Urinary bladder (tissue), 4 donors: ENCODE measurements at places on chromosomes 7 and 10. TPM values are rescaled to one million over a fixed set of nuclear protein-coding genes. Genes with fewer than 3 reads are reported as not detected.
A peak's percentile ranks its signal among the peaks of the same experiment; 100 is the strongest.

- DNase-seq, result no peak
Observed at GRCh38 chr7:135188298-135188984, 17.9 kb upstream of the CYREN start.

DNA sequence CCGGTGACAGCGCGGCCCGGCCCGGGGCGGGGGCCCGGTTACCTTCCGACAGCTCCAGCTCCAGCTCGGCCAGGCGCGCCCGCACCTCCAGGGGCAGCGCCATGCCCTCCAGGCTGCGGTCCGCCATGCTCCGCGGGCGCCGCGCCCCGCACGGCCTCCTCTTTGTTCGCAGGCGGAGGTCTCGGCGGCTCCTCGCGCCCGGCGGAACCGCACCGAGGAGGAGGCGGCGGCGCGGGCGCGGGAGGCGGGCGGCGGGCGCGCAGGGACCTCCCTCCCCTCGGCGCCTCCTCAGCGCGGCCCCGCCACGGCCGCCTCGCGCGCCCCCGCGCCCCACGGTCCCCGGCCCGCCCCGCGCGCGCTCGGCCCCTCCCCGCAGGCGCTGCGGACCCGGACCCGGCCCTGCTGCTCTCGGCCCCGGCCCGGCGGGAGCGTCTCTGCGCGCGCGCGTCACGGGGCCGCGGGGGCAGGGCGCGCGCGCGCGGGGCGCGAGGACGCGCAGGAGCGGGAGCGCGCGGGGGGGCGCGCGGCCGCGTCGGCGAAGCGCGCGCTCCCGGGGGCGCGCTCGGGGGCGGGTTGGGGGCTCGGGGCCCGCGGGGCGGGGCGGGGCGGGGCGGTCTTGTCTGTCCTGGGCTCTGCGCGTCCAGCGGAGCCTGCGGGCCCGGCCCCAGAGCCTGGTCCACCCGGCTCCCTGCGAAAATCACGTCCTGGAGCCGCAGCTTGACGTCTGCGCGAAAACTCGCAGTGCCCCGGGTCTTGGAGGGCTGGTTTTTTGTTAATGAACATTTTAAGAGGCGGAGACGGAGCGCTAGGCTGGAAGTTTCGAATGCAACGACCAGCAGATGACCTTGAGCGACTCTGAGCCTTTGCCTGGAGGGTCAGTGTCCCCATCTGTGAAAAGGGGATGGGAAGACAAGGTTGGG is at the start of gene DIP2C:
Gene DIP2C, minus strand, starts transcription at position 217 of the 920 bp plus-strand sequence. Its CDS starts 90 bp downstream, at position 127.
- DNase-seq, result no peak

- DNase-seq, result no peak
Observed at GRCh38 chr7:34361663-34362250, 296.3 kb upstream of the NPSR1 start.

DNA sequence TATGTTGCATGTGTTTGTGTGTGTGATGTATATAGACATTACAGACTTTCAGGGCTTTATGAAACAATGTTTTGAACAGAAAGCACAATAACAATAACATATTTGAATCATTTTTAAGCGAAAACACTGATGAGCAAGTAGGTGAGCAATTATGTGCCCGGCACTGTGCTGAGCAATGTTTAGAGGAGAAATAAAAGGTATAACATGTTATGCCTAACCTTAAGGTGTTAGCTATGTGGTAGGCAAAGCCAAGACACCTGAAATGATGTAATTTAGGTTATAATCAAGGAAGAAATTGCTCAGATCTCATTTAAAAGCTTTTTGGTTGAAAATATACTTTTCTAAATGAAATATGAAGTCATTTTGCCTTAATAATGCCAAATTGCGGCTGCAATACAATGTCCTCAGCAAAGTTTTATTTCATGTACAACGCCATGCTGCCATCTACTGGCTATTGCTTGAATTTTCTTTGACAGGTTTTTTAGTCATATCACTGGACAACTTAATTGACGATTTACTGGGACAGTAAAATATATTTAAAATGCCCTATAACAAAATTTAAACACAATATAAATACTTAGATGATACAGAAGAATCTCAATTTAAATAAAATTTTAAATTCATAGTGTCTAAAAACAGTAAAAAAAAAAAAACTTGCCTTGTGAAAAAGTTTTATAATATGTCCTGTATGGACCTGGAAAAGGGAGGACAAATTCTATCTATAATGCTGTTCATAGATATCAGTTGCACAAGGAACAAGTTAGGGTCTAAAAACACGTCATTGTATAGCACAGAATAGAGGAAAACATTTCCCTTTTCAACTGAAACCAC is 131.1 kb upstream of the CDK1 start:
- DNase-seq, result peak; percentile 50

DNA sequence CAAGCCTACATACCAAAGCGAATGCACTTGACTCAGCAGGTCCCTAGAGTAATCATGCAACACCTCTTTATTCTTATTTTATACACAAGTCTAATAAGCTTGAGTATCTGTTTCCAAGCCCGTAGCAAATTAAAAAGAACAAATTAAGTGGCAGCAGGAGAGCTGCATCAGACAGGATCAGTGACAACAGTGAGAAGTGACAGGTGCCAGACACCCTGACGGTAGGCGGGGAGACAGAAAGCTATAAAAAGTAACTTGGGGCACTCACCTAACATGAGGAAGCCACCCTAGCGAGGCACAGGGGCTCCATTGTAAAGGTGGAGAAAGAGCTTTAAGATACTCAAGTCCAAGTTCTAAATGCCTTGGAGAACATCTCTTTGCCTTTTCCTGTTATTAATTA is 174.2 kb downstream of the PLXNA4 start:
- DNase-seq, result no peak

DNA sequence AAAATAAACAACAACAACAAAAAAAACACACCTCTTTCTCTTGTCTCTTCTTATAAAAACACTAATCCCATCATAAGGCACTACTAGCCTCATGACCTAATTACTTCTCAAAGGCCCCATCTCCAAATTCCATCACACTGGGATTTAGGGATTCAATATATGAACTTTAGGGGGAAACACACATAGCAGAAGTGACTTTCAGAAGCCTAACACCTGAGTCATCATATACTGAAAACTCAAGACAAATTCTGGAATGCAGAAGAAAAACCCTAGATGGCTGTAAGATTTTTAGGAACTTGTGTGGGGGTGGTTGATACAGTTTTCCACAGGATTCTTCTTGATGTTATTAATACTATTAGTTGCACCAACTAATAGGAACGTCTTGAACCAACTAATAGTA is 33.7 kb upstream of the CSTF2T start:
- DNase-seq, result no peak

GRCh38 chr10:68330852-68331454 is 911 bp upstream of the HNRNPH3 start:
- DNase-seq, result no peak

DNA sequence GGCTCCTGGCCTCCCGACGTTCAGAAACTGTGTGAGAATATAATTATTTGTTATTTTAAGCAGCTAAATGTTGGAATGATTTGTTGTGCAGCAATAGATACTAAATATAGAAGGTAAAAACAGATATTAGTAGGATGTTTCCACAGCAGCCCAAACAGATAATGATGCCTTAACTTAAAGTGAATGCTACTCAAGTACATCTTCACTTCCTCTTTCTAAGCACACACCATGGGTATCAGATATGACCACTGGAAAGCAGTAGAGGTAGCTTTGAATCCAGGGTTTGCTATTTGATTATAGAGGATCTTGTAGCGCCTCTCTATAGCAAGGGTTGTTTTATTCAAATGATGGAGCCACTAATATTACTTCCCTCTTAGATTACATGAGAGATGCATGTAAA is 38.2 kb upstream of the BET1 start:
- no peak for DNase-seq

DNA sequence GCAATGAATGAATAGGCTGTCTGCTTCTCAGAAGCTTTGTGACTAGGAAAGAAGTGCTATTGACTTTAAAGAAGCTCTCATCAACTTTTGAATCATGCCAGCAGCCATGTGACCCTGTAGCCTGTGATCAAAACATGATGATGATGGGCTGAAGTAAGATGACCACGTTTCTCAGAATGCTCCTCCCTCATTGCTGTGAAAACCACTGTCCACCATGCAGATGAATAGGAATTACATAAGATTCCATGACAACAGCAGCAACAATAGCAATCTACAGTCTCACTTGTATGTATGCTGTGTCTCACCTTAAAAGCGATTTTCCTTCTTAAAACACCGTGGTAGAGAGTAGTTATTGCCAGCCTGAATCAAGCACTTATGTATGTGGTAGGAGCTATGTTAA is 228.4 kb downstream of the TRIL start:
- DNase-seq, result no peak

DNA sequence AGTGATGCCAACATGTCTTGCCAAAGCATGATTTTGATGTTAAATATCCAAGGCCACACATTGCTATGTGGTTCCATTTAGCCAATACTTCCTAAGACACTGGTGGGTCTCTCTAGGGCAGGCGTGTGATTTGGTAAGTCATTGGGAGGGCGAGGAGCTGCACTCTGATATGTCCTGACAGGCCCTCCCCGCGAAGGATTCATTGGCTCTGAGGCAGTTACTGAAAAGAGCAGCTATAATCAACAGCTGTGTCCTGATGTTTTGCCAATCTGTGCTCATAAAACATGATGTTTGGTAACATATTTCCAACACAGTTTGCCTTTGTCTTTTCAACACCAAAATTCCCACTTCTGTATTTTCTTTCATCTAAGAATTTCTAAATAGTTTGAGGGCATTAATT is 646.7 kb downstream of the PARD3 start:
- DNase-seq, result no peak

DNA sequence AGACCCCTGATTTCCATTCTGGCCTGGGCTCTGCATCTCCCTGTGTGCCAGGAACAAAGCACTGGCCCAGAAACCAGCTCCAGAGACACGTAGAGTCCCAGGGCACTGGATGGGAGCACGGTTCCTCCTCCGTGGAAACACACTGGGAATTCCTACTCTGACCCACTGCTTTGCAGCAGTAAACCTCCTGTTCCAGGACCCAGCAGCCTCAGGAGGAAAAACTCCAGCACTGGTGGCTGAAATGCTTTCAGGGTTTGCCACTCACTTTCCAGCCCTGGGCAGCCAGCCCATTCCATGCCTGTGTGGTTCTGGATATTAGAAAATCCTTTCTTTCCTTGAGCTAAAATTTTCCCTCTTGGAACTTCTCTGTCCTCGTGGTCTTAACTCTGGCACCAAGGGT is 58.0 kb downstream of the FAM171A1 start:
- no peak for DNase-seq

DNA sequence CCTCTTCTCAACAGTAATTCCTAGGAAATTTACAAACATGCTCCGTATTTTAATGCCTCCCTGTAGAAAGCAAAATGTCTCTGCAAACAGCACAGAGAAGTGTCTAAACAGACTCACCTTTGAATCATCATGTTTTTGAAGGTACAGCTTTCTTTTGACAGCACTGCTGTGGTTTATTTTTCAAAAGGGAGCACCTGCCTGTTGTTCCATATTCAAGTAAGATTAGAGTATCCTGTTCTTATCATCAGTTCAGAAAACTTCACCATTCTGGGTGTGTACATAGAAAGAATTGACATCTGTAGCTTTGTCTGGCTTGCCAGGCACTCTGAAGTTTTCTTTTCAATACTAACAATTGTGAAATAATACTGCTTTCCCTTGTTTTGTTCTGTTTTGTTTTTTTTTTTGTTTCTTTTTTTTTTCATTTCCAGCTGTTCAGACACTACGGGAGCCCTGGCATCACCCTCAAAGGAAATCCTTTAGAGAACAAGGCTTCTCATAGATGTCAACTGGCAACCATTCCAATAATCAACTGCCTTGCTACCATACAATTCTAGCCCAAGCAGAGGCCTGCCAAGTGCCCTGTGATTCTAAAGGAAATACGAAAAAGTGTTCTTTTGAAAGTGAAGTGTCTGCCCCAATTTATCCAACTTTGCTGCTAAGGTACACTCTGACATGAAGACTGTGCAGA is 275.9 kb downstream of the PRPF18 start:
- DNase-seq, result no peak

DNA sequence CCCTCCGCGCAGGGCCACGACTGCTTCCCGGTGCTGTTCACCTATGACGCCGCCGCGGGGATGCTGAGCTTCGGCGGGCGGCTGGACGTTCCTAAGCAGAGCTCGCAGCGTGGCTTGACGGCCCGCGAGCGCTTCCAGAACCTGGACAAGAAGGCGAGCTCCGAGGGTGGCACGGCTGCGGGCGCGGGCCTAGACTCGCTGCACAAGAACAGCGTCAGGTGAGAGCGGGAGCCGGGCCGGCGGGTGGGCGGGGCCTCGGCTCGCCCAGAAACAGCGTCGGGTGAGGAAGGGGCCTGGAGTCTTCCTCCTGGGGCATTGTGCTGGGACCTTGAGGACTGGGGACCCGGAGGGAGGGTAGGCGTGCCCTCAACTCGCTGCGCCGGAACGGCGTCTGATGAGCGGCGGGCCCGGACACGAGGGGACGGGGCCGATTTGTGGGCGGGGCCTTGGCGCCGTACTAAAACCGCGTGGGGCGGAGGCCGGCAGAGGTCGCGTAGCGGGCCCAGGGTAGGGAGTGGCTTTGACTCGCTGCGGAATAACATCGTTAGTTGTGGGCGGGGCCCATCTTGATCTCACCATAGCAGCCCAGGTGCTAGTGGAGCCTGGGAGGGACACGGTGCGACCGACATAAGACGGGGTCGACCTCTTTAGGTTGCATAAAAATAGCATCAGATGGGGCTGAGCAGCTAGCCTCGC is 15.6 kb downstream of the PDAP1 start:
- DNase-seq, result no peak

DNA sequence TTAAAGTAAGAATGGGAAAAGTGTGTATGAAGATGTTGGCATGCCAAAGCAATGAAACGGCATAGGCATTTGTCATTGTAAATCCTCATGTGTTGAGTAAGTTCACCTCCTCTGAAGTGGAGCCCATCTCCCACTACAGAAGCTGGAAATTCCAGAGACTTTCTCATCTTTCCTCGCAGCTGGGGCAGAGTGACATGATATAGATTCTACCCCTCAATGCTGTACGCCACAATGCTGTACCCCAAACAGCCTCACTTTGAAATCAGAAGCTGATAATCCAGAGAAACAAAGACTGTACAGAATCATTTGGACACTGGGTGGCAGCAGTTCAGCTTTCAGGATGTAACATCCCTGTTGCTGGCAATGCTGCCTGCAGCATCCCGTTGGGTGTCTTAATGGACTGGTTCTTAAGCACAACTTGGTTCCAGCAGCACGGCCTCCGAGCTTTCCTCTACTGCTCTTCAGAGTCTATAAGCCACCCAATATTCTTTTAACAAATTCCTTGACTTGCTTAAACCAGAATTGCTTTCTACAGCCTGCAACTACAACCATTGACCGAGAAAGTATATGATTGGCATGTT is 18.8 kb downstream of the ZC3HAV1L start:
- no peak for DNase-seq

DNA sequence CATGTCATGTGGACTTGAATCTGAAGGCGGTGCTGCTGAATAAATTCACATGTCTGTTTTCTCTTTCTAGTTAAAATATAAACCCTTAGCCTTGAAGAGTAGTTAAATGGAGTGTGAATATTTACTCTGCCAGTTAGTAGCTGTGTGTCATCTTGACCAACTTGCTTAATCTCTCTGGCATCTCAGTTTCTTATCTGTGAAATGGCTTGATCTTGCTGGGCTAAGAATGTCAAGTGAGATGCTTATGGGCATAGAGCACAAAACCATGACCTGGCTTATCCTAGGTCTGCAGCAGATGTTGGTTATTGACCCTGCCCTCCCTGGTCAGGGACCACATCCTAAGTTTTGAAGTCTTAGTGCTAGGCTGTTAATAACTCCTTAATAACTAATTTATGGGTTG is 16.6 kb downstream of the ARID5B start:
- no peak for DNase-seq

CLIP2 gene
- 19.9 TPM for total RNA-seq

ENO4 gene
- 0.74 TPM for total RNA-seq

CFAP58 gene
- total RNA-seq, result 0.69 TPM

SVIL gene
- 176 TPM for total RNA-seq

EIF4EBP2 gene
- 52.1 TPM for total RNA-seq

PRLHR gene
- total RNA-seq, result 0.48 TPM

FAM25C gene
- total RNA-seq, result not detected
